Smooth muscle cell of trachea (primary cell): ENCODE measurements at places on chromosomes 1 and 21. TPM values are rescaled to one million over a fixed set of nuclear protein-coding genes. Genes with fewer than 3 reads are reported as not detected.

SMCP gene
- total RNA-seq, result not detected in 2 replicates

RHCE gene
- 0.15 and 0.99 TPM in 2 replicates for total RNA-seq

PTGS2 gene
- 4.8 and 5.0 TPM in 2 replicates for total RNA-seq

C1QB gene
- total RNA-seq, result not detected in 2 replicates

CHI3L2 gene
- 2.5 and 10.6 TPM in 2 replicates for total RNA-seq

ZNF648 gene
- not detected in 2 replicates for total RNA-seq

NPR1 gene
- total RNA-seq, result 0.58 and 2.6 TPM in 2 replicates
